ENCODE measurements at places on chromosomes 7 and 10.

DNA sequence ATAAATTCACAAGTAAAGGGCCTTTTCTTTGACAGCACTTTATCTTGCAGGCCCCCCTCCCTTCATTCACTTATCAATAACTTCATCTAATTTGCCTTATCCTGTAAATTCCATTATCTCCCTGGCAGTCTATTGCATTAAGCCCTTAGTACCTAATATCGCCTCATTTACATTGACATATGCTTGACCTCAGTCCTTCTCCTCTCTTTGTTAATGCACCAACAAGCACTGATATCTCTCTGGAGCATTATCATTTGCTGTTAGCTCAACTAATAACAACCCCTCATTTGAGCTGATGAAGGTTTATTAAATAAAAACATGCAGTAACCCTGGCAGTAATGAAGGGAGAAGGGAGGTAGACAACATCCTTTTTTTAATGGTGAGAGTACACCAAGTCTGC is 46.8 kb downstream of the EXOC4 start:
- no peak for DNase-seq

- DNase-seq = no peak
These were observed 444.8 kb downstream of the GRID1 start for GRCh38 chr10:85921789-85922188.

GRCh38 chr10:6050801-6051445 is 11.2 kb downstream of the IL2RA start:
- no peak for DNase-seq

DNA sequence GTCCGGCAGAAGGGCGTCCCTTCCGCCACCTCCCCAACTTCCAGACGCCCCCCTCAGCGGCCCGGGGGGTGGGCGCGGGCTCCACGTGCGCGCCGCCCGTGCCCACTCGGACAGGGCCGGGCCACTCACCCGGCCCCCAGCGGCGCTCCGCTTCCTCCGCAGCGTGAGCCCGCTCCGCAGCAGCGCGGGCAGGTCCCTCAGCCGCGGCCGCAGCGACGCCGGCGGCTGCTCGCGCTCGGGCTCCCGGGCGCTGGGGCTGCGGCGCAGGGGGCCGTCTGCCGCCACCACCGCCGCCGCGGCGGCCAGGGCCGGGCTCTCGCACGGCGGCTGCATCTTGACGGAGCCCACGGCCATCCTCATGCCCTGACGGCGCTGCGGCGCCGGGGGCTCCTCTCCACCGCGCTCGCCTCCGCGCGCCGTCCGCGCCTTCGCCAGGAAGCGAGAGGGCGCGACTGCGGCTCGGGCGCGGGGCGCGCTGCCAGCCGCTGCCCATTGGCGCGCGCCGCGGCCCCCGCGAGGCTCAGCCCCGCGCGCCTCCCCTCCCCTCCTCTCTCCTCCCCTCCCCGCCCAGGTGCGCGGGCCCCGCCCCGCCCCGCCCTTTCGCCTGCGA is at the start of gene RAPGEF5:
Gene RAPGEF5 (minus strand): TSS at position 454 of the 610 bp plus-strand sequence. CDS start 94 bp downstream, at position 360.
- DNase-seq = peak; percentile 61

- peak; percentile 13 for DNase-seq
These were observed 964.7 kb downstream of the LRMDA start for GRCh38 chr10:76396134-76396533.

- DNase-seq = peak; percentile 65
These were observed 676 bp downstream of the TCAF1 start for GRCh38 chr7:143901332-143901667.

- DNase-seq = no peak
These were observed 1397.6 kb downstream of the GATA3 start for GRCh38 chr10:9452056-9452455.

GRCh38 chr10:98308669-98309365 is 40.8 kb upstream of the LOXL4 start:
- peak; percentile 65 for DNase-seq

DNA sequence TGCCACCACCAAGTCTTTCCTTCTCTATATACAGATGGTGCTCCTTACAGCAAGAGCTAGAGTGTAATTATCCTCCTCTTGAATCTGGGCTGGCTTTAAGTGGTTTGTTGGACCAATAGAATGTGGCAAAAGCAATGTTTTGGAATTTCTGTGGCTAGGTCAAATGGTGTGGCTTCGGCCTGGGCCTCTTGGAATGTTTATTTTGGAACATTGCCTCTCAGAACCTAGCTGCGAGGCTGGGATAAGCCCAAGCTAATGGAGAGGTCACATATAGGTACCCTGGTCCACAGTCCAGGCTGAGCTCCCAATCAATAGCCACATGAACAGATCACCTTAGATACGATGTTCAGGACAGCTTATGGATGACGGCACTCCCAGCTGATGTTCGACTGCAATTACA is 556.7 kb downstream of the TYW1 start:
- DNase-seq = no peak

DNA sequence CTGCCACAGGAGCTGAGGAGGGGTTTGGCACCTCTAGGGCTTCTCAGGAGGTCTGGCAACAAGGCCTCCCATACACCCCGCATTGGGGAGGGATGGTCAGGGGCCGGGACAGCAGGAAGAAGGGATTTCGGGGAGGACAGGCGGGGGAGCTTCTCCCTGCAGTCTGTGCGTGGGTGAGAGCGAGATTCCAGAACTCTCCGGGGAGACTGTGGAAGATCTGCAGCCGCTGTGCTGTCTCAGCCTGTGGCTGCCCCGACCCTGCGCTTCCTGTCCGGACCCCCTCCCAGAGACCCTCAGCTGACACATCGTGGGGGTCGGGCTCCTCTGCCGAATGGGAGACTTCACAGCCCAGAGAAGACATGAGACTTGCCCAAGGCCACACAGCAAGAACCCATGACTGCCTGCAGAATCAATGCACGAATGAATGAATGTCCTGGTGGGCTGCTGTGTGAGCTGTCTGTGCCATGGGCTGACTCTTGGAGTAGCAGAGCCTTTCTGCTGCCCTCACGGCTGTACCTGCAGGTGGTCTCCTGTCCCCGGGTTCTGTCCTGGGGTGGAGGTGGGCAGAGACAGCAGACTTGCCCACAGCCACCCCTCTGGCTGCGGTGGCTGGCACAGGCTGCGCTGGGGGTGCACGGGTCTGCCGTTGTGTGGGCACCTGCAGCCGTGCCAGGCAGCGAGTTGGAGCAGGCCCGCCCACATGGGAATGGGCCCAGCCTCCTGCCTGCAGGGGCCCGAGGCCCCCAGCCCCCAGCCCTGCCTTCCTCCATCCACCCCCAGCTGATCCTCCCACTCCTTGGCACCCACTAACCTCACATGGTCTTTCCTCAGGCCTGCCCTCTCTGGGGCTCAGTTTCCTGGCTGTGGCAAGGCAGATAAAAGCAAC is 16.3 kb upstream of the LFNG start:
- DNase-seq = no peak

GRCh38 chr7:148495605-148496004 is 95.0 kb upstream of the C7orf33 start:
- no peak for DNase-seq

DNA sequence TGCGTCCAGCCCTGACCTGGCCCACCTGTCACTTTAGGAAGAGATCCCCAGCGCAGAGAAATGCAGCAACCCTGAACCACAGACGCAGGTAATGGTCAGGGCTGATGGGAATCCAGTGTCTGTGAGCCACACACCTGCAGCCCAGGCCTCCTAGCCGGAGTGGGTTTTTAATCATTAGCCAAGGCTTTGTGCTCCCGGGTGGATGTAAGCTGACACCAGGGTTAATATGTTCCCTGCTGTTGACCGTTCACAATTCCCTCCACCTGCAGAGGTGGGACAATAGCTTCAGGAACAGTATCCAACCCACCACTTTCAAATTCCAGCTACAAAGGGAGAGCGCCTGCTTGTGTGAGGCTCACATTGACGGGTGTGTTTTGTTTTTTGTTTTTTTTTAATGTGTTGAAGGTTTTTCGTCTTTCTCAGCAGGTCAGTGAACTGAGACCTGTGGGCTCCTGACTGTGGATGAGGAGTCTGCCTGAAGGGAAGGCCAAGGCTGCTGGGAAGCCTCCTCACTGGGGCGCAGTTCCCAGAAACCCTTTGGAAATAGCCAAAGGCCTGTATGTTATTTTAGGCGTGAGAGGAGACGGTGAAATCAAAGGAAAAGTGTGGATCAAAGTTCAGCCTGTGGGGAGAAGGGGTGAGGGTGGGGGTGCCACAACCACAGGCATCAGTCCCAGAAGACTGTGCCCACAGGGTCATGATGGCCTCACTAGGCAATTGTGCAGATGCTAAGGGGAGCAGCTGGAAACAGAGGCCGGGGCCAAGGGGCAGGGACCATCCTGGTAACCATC is 111.1 kb downstream of the TNS3 start:
- no peak for DNase-seq

DNA sequence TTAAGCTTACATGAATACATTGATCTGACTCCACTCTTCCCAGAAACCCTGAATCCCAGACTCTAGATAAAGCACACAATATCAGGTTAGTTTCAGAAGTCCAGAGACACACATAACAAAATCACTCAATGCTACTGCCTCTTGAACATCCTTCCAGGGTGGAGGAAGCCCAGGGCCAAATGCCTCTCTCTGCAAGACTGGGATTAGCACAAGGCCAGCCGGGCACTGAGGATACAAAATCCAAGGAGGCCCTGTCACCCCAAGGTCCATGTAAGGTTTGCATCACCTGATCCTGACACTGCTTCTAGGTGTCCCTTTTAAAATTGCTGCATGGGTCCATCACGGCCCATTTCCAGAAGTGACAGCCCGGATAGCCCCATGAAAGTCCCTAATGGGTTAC is 2.6 kb upstream of the PLXNA4 start:
- DNase-seq = no peak

GRCh38 chr7:10079572-10079971 is 894.1 kb upstream of the PHF14 start:
- DNase-seq = no peak

DNA sequence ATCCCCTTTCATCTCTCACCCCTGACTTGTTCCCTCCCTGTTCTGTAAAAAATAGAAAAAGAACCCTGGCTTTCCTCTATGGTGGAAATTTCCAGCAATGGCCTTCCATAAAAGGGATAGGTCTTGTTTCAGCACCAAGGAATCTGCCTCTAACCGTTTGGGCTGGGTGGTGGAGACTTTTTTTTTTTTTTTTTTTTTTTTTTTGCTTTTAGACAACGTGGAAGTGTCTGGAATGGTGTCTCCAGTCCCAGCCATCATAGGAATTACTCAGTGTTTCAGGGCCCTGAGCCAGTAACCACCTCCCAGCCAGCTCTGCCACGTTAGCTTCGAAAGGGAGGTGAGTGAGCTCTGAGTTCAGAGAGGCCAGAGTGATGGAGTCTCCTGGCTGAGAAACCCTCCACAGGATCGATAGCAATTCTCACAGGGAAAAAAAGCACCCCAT is 97.3 kb upstream of the COL1A2 start:
- no peak for DNase-seq

- peak; percentile 86 for DNase-seq
These were observed at the start of gene SMURF1 for GRCh38 chr7:99143853-99144672. Gene SMURF1 (minus strand): TSS chr7:99144108. CDS start chr7:99143780, 328 bp downstream.

DNA sequence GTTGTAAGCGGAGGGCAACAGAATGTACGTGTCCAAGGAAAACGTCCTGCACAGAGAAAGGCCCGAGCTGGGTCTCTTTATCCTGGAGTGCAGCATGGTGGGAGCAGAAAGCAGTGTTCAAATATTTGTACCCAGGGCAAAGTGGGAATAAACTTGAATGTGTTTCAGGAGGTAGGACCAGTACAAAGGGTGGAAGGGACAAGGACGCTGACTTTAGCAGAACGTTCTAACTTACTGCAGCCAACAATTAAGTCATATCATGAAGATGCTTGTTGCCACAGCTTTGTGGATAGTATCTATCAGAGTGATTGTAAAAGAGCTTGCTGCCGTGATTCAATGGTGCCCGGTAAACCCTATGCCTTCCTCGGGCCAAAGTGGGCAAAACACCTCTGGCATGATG is 30.5 kb upstream of the ZC3HAV1L start:
- no peak for DNase-seq

GRCh38 chr7:156504006-156504405 is 136.6 kb upstream of the RNF32 start:
- DNase-seq = no peak

Measured in brain (organoid and tissue), 16 donors.